ENCODE measurements at places on chromosomes 5 and 9.

DNA sequence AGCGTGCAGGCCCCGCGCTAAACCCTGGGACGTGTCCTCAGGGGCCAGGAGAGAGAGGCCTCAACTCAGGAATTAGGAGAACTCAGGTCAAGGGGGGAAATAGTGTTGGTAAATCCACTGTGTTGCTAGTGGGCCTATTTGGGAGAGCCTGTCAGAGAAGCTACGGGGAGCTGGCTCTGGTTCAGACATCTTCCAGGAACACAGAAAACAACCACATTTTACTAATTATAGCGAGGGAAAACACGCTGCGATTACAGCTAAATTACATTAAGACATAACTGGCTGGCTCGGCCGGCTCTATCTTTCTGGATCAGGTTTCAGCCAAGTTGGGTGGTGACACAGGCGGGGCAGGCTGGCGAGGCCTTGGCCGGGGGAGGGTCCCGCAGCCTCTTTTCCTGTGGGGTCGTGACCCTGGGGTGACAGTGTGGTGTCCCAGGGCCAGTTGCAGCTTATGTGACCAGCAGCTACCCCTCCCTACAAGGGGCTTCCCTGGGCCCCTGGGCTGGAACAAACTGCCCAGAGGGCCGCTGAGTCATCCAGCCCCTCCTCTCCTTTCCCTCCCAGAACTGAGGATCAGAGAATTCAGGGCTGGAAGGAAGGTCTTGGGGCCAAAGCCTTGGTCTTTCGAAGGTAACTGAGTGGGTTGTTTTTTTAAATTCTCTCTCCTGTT lies 75.1 kb downstream of the FGF18 start:
- no peak for DNase-seq

GRCh38 chr5:1490376-1490775 lies 33.4 kb downstream of the LPCAT1 start:
- DNase-seq: no peak

DNA sequence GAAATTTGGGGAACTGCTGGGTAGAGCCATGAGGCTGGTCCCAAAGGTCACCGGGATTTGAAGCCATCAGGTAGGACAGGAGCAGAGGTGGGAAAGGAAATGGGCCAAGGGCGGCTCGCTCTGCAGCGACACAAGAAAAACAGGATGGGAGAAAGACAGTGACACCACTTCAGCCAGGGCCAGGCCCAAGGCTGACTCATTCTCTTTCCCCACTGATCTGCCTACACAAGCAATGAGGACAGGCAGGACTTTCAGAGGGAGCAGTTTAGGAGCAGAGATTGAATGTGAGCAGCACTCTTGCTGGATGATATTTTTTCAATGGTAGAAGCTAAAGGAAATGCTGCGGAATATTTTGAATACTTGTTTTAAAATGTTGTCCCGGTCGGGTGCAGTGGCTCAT lies 3.5 kb downstream of the RUFY1 start:
- no peak for DNase-seq

DNA sequence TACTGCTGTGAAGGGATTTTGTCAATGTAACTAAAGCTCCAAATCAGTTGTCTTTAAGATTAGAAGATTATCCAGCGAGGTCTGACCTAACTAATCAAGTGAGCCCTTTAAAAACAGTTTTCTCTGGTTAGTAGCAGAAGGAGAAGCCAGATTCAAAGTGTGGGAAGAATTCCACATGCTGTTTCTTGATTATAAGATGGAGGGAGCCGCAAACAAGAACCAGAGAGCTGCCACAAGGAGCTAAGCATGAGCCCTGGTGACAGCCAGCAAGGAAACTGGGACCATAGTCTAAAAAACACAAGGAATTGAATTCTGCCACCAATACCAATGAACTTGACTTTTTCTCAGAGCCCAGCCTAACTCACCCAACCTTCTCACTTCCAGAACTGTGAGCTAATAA lies 37.0 kb upstream of the OR2S2 start:
- no peak for DNase-seq

GRCh38 chr5:55453211-55453610 lies 81.6 kb downstream of the PLPP1 start:
- DNase-seq: no peak

DNA sequence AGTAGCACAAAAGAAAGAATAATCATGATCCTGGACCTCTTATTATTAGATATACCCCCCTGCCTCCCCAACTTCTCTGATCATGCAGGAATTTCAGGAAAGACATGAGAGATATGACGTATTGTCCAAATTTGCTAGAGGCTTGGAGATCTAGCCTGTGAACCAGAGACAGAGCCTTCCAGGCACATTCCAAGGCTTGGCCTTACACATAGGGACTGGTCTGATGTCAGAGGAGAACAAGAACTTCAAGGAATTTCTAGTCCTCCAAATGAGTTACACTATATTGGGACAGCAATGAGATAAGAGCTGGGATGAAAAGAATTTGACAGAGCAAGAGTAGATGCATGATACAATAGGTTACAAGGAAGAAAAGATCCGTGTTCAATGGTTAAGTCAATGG lies 67.0 kb downstream of the MCTP1 start:
- DNase-seq: no peak

- no peak for DNase-seq
Observed at GRCh38 chr9:104882086-104882485, 45.9 kb downstream of the ABCA1 start.

GRCh38 chr9:92140754-92141143 lies 25.5 kb upstream of the SPTLC1 start:
- DNase-seq: no peak

DNA sequence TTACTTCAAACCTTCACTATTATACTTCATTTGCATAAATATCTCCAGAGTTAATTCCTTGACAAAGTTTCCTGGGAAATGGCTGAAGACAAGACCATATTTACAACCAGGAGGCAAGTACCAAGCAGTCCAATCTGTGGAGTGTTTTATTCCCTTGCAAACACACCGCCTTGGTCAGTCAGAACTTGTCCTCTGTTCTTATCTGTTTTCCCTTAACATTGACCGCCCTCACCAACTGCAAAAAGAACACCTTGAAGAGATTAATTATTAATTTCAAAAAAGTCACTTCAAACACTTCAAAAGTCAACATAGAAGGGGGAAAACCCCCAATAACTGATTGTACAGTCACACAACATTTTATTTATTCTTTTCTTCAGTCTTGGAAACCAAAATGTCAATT lies 269.0 kb upstream of the RGMB start:
- no peak for DNase-seq

DNA sequence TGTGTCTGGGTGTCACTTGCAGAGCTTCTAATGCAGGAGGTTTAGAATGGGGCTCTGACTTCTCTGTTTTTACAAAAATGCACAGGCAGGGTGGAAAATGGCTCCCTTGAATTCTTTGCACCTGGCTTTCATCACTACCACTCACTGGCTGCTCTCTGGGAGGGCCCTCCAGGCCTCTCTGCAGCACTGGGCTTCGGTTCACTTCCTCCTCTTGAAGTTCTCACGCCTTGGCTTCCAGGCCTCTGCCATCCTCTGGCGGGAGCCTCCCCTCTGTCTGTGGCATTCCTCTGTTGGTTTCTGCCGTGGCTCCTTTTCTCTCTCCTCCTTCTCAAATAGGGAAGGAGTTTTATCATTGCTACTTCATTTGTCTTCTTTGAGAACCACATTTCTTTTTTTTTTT lies 2.8 kb upstream of the PRLR start:
- DNase-seq: no peak

DNA sequence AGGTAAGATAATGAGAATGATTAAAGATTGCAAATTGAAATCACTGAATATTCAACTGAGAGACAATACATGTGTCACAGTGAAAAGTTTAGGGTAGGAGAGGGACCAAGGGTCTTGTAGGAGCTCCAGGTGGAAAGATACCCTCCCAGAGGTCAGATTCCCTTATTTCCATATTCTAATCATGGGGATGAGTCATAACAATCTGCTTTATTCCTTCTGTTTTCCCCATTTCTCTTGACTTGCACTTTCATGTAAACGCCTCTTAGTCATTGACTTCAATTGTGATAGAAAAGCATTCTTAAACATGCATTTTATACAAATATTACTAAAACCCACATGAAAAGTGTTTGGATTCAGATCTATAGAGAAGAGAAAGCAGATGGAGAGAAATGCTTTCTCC lies 81.3 kb upstream of the CTSL start:
- no peak for DNase-seq

DNA sequence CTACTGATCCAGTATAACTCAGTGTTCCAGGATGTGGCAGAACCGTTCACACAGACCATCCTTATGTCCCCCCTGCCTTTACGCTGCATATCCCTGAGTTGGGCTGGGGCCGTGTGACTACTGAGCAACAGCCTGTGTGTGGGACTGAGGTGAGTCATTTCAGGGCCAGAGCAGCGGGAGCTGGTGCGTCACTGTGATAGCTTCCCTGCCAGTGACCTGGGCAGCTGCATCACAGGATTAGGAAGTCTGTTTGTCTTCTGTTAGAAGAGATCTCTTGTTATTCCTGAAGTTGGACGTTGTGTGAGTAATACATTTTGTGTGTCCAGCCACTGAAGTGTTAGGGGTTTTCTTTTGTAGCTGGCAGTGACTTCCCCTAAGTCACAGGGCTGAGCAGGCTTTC lies 35.6 kb downstream of the TPPP start:
- DNase-seq: no peak

DNA sequence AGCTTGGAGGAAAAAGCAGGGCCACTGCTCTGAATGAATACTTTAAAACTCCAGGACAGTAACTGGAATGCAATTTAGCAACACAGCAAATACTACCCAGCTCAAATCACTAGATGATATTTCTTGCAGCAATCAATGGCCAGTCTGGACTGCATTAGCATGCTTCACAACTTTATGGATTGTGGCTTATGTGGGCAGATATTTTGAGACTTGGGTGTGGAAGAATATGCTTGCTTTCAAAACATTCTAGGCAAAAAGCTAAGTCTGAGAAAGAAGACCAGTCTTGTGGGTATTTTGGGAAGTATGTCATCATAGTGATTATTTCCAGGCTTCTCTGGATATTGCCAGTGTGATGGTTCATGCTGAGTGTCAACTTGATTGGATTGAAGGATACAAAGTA lies 3.1 kb downstream of the RANBP3L start:
- DNase-seq: no peak

DNA sequence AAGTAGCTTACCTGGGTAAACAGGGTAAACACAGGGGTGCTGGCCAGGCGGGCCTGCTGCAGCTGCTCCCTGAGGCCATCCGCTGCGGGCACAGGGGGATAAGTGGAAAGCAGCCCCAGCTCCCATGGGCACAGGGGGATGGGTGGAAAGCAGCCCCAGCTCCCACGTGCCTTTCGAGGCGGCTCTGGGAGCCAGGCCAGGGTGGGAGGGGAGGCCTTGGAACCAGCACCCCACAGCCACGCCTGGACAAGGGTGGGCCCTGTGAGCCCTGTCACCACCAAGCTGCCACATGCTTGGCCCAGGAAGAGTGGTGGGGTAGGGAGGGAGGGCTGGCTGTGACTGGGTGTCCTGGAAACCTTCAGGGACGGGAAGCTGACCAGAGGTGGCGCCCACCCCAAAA lies 7.8 kb upstream of the CARD9 start:
- DNase-seq: no peak

- no peak for DNase-seq
Observed at GRCh38 chr5:145666591-145666990, 168.6 kb downstream of the PRELID2 start.

- DNase-seq: no peak
Observed at GRCh38 chr9:73038613-73039012, 85.8 kb upstream of the ALDH1A1 start.

GRCh38 chr9:105070176-105070575 lies 142.2 kb upstream of the ABCA1 start:
- DNase-seq: no peak

DNA sequence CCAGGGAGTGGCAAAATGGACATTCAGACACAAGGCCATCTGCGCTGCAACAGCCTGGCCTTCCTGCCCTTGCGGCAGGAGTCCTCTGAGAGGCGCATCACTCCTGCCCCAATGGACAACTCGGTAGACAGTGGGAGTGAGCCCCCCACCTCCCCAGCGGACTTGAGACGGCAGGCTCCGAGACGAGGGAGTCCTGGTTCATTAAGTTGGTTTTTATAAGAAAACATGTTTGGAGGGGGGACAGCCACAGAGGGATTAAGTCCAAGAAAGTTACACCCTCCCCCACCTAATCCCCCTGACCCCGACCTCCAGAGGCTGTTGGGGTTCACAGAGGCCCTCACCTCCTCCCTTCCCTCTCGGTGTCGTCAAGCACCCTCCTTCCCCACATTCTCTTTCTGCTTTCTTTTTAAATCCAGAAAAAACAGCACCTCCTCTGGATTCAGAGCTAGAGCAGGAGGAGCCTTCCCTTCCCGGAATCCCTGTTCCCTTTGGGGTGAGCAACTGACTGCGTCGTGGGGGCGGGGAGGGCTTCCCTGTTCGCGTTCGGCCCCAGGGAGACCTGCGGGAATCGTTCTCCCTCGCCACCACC lies 1.8 kb upstream of the EGR1 start:
- no peak for DNase-seq

- no peak for DNase-seq
Observed at GRCh38 chr5:81908771-81909170, 63.1 kb upstream of the ATG10 start.

DNA sequence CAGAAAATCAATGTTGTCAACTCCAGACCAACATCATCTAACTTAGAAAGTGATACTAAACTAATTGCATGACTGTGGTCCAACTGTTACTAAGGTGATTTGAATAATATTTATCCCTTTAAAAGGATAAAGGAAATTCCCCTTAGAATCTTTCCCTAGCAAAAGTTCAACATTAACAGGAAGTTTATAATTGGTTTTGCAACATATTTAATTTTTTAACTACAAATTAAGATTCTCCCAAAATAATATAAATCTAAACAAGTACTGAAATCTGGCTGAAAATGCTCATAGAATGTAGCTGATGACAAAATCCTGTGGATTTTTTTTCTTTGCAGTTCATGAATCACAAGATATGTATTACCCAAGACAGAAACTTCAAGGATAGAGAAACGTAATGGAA lies 151.4 kb downstream of the LPAR1 start:
- DNase-seq: no peak

DNA sequence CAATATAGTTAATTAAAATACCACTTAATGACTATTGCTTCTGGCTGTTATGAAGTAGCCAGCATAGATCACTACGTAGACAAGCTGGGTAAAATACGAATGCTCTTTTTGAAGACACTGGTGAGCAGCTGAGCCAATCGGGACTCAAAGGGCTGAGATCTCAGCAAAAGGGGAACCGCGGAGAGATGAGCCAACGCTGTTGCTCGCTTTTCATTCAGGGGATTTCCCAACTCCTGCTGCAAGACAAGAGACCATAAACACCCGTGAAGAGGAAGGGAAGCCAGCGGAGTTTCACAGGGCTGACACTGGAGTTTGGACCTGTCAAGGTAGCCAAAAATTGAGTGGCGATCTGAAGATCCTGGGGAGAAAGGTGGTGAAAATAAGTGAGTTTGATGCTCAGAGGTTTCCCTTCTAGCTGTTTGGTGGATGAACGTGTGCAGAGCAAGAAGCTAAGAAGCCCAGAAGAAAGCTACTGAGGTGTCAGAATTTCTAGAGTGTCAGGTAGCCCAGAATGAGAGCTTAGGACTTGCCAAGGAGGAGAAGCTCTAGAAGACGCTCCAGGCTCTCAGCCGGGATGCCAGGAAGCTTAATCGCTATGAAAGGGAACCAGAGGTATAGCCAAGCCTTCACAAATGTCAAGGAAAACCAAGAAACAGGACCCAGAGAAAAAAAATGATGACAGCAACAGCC lies 79.6 kb upstream of the RNU6ATAC start:
- peak; percentile 6 for DNase-seq
